ENCODE measurements at places on chromosomes 16 and 17. TPM values are rescaled to one million over a fixed set of nuclear protein-coding genes. Genes with fewer than 3 reads are reported as not detected.

Gene EIF3CL
- 280 TPM for total RNA-seq

Gene KATNIP
- 16.9 TPM for total RNA-seq

Gene CTCF
- total RNA-seq = 18.5 TPM

Gene CCT6B
- total RNA-seq = 0.72 TPM

Gene KCNJ2
- total RNA-seq = 1.3 TPM

Gene OR1F1
- not detected for total RNA-seq

Gene PRSS36
- total RNA-seq = 1.9 TPM

Gene PPY
- total RNA-seq = not detected

Gene EPN2
- total RNA-seq = 14.3 TPM
